HCT116 (cell line): ENCODE measurements at places on chromosomes 5 and 9. TPM values are rescaled to one million over a fixed set of nuclear protein-coding genes. Genes with fewer than 3 reads are reported as not detected.

DNA sequence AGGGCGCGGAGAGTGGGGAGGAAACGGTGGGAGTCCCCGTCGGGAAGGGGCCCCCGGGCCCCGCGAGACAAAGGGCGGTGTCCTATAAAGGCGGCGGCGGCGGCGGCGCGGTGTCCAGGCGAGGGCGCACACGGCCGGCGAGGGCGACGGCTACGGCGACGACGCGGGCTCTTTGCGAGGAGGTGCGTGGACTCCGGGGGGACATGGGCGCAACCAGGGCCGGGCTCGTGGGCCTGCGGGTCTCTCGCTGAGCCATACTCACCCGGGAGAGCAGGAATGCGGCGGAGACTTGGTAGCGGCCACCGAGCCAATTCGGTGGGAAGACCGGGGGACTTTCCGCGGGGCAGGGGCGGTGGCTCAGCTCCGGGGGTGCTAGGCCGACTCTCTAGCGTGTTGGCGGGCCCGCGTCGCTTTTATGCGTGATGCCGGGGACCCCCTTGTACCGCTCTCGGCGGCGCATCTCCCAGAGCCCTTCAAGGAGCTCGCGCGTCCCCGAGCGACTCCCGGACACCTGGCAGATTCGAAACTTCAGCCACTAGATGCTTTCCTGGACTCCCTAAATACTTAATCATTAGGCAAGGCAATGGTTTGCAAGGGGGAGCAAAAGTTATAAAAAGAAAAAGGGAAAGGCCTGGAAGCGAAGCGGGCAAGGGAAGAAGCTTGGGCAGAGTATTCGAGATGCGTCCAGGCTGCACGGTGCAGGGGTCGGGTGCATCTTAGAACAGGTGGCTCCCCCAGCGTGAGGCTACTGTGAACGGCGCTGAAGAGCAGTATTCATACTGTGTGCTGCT, 5.9 kb upstream of the TAL2 start:
- DNase-seq = no peak
- no peak overlapping the region for H3K4me3 ChIP-seq
- H3K4me1 ChIP-seq = no peaks in the 10 kb centered on the region
- H3K36me3 ChIP-seq = no peaks in the 10 kb centered on the region
- no peak overlapping the region for H3K27ac ChIP-seq

DNA sequence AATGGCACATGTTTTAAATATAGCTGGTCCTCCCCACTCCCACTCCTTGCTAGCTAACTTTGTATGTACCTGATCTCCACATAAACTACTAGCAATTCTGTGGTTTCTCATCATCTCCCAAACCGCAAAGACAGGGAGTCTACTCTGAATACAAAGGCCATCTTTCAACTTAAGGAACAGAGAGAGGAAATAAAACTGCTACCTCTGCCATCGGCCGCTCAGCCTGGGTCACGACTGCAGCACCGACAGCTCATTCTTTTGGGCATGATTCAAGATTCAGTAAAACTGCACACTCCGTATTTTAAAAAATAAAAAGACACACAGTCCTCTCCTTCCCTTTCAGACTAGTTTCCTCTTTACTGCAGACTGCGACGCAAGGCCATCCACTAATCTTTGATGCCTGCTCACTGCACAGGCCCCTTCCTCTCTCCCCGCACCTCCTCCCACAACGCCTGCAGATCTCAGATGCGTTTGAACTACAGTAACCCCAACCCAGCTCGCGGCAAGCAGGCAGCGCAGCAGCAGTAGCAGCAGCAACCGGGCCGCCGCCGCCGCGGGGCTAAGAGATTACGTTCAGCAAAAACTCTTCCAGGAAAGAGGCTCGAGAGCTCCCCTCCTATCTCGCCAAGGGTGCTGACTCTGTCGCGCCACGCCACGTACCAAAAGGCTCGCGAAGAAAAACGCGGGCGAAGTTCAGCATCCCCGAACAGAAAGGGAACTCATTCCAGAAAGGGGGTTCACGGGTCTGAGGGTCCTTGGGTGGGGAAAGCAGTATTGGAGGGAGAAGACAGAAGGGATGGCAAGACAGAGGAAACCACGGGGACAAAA, 1.5 kb downstream of the RNF145 start:
- H3K27me3 ChIP-seq = no peaks in the 10 kb centered on the region
- H3K4me3 ChIP-seq = peak overlapping the region; percentile 89
- H3K36me3 ChIP-seq = no peaks in the 10 kb centered on the region
- DNase-seq = peak; percentile 33
- peak overlapping the region; percentile 75 for H3K27ac ChIP-seq
- peaks cover 14% of the 10 kb centered on the region; the same call in 1 of the 2 replicates for H3K4me1 ChIP-seq

DNA sequence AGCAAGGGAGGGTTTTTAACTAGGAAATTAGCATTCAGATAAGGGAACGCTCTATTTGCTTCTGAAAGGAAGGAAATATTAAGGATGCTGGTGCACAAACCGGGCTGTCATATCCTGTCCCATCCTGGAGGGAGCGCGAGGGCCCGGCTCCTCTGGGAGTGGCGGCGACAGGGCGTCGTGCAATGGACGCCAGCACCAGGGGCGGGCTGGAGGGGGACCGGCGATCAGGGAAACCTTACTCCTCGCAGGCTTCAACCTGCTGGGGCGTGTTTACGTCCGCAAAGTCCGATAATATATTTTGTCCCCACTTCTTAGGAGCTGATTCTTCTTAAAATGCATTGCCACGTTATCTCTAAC, 197.1 kb upstream of the TBCA start:
- 0 out of 2 replicates have a peak, but pooled peaks cover 4% of the 10 kb centered on the region for H3K27me3 ChIP-seq
- no peak for DNase-seq
- no peaks in the 10 kb centered on the region for H3K4me1 ChIP-seq
- H3K4me3 ChIP-seq = no peak overlapping the region
- no peaks in the 10 kb centered on the region for H3K36me3 ChIP-seq
- no peak overlapping the region for H3K27ac ChIP-seq

DNA sequence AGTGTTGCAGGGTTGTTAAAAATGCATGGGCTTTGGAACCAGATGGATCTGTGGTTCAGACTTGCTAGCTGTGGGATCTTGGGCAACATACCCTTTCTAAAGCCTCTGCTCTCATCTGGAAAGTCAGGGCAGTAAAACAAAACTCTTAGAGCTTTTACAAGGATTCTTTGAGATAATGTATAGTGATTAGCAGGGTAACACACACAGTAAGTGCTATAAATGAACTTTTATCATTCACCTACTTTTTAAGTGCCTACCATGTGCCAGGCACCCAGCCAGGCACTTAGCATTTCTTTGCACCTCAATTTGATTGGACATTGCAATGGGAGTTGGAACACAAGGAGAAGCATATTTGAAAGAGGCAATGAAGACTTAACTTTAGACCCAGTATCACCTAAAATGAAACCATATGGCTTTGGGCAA, 208.6 kb upstream of the PAPPA start:
- no peak overlapping the region for H3K4me3 ChIP-seq
- no peaks in the 10 kb centered on the region; the same call in 1 of the 2 replicates for H3K4me1 ChIP-seq
- no peak overlapping the region for H3K27ac ChIP-seq
- no peaks in the 10 kb centered on the region for H3K36me3 ChIP-seq
- H3K27me3 ChIP-seq = no peaks in the 10 kb centered on the region
- DNase-seq = no peak

DNA sequence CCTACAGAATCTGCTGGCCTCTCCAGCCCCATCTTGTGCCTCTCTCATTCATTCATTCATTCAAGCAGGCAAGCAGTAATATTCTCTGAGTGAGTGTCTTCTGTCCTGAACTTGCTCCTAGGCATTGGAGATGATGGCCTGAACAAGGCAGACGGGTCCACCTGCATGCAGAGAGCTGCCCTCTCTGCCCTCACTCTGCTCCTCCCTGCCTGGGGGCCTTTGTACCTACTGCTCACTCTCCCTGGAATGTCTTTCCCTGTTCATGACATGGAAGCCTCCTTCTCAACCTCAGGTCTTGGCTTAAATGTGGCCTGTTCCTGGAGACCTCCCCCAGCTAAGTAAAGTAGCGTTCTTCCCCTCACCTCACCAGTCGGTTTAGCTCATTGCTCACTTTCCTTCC, 6.6 kb downstream of the CDX1 start:
- H3K27me3 ChIP-seq = peaks cover 9% of the 10 kb centered on the region
- H3K36me3 ChIP-seq = no peaks in the 10 kb centered on the region
- no peak for DNase-seq
- H3K4me1 ChIP-seq = no peaks in the 10 kb centered on the region
- no peak overlapping the region for H3K4me3 ChIP-seq

- no peak overlapping the region for H3K27ac ChIP-seq
- DNase-seq = no peak
- H3K4me1 ChIP-seq = peaks cover 43% of the 10 kb centered on the region
Measured at GRCh38 chr5:10530601-10531320, 33.1 kb upstream of the ANKRD33B start.

DNA sequence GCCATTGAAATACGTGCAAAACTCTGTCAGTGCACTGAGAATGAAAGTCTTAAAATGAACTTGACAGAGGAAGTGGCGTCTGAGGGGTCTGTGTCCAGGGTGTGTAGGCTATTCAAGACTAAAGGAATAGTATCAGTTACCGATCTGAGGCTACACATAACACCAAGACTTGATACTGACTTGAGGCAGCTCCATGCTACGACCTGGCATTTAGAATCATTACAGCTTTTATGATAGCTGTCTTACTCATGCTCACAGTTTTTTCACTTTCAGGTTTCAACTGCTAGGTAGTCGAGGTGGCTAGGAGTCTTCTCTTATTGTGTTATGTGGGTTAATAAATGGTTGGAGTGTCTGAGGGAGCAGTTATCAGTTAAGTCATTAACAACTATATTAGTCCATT, 92.8 kb upstream of the SLCO6A1 start:
- H3K27ac ChIP-seq = no peak overlapping the region
- no peak for DNase-seq
- H3K27me3 ChIP-seq = no peaks in the 10 kb centered on the region

GRCh38 chr5:132751444-132751843, 4.2 kb downstream of the CCNI2 start:
- no peak for DNase-seq
- H3K27ac ChIP-seq = no peak overlapping the region
- H3K4me1 ChIP-seq = peaks cover 10% of the 10 kb centered on the region
- no peaks in the 10 kb centered on the region for H3K27me3 ChIP-seq
- H3K36me3 ChIP-seq = no peaks in the 10 kb centered on the region

FAXDC2 gene
- total RNA-seq = 0.22 TPM

GRCh38 chr9:114836769-114837168, 30.9 kb upstream of the TNFSF15 start:
- no peak overlapping the region for H3K27ac ChIP-seq
- DNase-seq = no peak
- peaks cover 6% of the 10 kb centered on the region for H3K27me3 ChIP-seq
- H3K4me1 ChIP-seq = no peaks in the 10 kb centered on the region
- H3K36me3 ChIP-seq = no peaks in the 10 kb centered on the region
- H3K4me3 ChIP-seq = no peak overlapping the region

GRCh38 chr9:99967457-99967856, 61.0 kb downstream of the STX17 start:
- peaks cover 15% of the 10 kb centered on the region for H3K4me1 ChIP-seq
- no peak for DNase-seq
- no peak overlapping the region for H3K4me3 ChIP-seq
- no peaks in the 10 kb centered on the region for H3K36me3 ChIP-seq
- H3K27ac ChIP-seq = no peak overlapping the region

- no peaks in the 10 kb centered on the region for H3K36me3 ChIP-seq
- no peak for DNase-seq
- no peaks in the 10 kb centered on the region for H3K4me1 ChIP-seq
- H3K27me3 ChIP-seq = no peaks in the 10 kb centered on the region
- no peak overlapping the region for H3K4me3 ChIP-seq
Measured at GRCh38 chr5:88867638-88868037, 15.3 kb downstream of the MEF2C start.

EIF4EBP3 gene
- 6.0 TPM for total RNA-seq

DNA sequence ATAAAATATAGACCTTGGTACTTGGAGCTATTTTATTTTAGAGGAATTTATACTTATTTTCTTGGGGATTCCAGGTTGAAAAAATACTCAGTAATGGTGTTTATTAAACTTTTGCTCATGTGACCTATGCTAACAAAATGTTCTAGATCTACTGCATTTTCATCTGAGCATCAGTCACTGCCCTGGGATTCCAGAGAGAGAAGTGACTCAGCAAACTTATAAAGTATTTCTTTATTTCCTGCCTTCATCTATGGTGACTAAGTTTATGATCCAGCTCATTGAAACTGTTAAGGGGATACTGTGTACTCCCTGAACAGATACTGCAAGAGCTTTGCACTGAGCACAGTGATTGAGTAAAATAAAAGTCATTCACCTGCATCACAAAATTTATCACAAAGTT, 298.5 kb upstream of the CDH18 start:
- no peak overlapping the region for H3K27ac ChIP-seq
- no peak for DNase-seq
- H3K4me3 ChIP-seq = no peak overlapping the region

GRCh38 chr9:106700676-106701075, 162.3 kb upstream of the ZNF462 start:
- no peaks in the 10 kb centered on the region for H3K36me3 ChIP-seq
- H3K27ac ChIP-seq = no peak overlapping the region
- DNase-seq = no peak
- H3K4me1 ChIP-seq = no peaks in the 10 kb centered on the region
- H3K27me3 ChIP-seq = no peaks in the 10 kb centered on the region

DNA sequence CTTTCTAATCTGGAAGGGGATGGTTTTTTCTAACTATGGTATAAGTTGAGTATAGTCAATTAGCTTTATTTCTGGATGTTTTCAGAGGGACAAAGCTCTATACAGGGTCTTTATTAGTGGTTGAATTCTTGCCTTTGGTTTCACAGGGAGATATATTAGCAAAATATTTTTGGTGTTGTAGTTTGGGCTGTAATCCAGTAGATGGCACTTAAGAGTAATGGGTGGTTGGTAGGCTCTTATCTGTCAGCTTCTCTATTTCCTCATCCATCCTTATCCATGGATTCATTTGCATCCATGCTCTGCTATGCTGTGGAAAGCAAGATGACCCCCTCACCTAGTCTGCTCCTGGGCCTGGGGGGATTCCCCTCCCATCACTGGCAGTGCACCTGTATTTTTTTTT, 363.6 kb upstream of the CYLC2 start:
- no peak for DNase-seq
- no peak overlapping the region for H3K27ac ChIP-seq
- H3K4me1 ChIP-seq = no peaks in the 10 kb centered on the region
- H3K27me3 ChIP-seq = no peaks in the 10 kb centered on the region

DNA sequence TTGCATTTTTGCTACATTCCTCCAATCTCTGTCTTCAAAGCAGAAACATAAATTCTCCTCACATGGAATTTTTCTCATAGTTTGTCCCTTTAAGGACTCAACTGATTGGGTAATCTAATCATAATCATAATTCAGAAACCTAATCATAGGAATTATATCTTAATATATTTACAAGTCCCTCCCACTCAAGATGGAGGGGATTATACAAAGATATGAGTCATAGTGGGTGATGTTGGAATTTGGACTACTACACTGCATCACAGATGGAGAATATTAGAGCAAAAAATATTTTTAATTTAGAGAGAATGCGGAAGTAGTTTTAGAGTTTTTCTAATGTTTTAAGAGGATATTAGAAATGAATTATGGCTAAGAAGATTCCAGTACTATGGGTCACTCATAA, 1034.0 kb downstream of the DTWD2 start:
- H3K4me3 ChIP-seq = no peak overlapping the region
- DNase-seq = no peak
- no peaks in the 10 kb centered on the region for H3K36me3 ChIP-seq
- H3K4me1 ChIP-seq = no peaks in the 10 kb centered on the region
- H3K27ac ChIP-seq = no peak overlapping the region
- no peaks in the 10 kb centered on the region for H3K27me3 ChIP-seq

- DNase-seq = no peak
- H3K4me1 ChIP-seq = peaks cover 63% of the 10 kb centered on the region
- H3K36me3 ChIP-seq = no peaks in the 10 kb centered on the region
- H3K4me3 ChIP-seq = no peak overlapping the region
Measured at GRCh38 chr5:69516769-69517168, 24.2 kb downstream of the OCLN start.
